ENCODE measurements at places on chromosomes 13 and 19.

GRCh38 chr13:93727211-93728141 lies 500.9 kb downstream of the GPC6 start:
- no peak for DNase-seq

DNA sequence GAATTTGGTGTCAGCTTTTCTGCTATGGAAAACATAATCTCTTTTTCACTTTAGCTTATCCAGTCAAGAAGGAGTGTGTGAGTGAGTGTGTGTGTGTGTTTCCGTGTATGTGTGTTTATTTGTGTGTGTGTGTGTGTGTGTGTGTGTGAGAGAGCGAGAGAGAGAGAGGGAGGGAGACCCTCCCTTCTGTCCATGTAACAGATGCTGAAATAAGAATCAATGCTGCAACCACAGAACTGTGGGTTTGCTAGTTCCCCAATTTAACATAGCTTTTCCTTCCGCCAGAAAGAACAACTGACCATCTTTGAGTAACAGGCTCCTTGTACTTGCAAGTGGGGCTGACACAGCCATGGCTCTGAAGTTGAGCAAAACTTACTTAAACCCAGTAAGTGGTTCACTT lies 5.2 kb downstream of the LCP1 start:
- DNase-seq, result no peak

- no peak for DNase-seq
These were observed 16.2 kb upstream of the ACOD1 start for GRCh38 chr13:76932076-76932475.

- no peak for DNase-seq
These were observed 9.9 kb downstream of the ZNF586 start for GRCh38 chr19:57779220-57779845.

Measured in stimulated activated CD8-positive, alpha-beta memory T cell treated with anti-CD3 and anti-CD28 coated beads, Interleukin-7, amount 100 ng/mL, for 4 hours (primary cell).